NB4 (cell line): ENCODE measurements at places on chromosomes 7 and 10.
A peak's percentile ranks its signal among the peaks of the same experiment; 100 is the strongest.

DNA sequence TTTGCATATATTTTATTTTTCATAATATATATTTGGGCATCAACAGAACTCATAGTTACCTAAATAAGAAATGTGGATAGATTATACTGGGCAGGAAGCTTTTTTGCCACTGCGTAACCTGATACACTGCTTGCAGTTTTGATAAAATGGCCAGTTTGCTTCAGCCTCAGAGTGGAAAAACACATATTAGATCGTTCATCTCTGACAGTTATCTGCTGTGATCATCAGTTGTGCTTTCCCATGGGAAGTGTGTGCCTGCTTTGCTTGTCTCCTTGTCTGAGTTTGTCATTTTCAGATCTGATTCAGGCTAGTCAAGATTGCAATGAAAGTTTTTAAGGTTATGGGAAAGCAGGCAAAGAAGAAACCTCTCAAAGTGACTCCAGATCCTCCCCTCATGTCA is 54.0 kb downstream of the ADAM12 start:
- no peak for DNase-seq

- no peak for DNase-seq
Observed at GRCh38 chr10:106768204-106768603, 396.3 kb downstream of the SORCS1 start.

GRCh38 chr10:71900441-71901180 is 49.6 kb upstream of the PSAP start:
- DNase-seq = no peak

DNA sequence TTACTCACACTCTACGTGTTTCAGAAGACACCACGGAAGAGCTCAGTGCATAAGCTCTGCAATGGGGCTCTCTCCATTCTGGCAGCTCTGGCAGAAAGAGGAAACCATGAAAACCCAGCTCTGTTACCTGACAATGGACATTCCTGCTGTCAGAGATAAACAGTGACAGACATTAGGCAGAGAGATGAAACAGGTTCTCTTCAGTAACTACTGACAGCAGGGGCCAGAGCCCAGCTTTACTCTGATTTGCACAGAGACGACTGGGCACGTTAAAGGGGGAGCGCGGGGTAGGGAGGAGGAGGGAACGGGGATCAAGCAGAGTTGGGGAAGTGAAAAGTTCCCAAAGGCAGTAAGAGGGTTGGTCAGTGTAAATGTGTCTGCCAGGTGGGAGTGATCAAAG is 206.1 kb downstream of the RAMP3 start:
- no peak for DNase-seq

- DNase-seq = no peak
Observed at GRCh38 chr7:47496056-47496665, 85.8 kb downstream of the TNS3 start.

DNA sequence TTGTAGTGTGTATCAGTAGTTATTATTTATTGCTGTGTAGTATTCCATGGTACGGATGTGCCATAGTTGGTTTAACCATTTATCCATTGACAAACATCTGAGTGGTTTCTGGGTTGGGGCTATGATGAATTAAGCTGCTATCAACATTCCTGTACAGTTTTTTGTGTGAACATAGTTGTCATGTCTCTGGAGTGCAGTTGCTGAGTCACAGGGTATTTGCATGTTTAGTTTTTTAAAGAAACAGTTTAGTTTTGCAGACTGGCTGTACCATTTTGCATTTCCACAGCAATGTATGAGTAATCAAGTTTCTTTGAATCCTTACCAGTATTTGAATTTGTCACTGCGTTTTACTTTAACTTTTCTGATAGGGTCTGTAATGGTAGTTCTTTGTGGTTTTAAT is 516.7 kb upstream of the CELF2 start:
- DNase-seq = no peak

DNA sequence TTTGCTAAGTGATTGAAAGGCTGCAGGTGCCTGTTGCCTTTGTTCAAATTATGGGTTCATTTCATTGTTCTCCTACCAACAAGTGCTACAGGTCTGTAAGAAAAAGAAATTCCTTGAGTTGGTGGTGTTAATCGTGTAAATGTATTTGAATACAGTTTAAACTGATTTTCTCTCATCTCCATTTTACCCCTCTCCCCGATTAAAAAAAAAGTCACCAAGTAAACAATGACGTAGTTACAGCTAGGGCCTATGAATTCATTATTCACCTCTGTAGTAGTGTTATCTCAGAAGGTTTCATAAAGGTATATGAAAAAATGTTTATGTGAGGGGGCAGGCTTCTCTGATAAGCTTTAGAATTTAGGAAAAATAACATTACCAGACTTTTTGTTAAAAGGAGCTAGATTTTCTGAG is 1.1 kb downstream of the REEP3 start:
- DNase-seq = no peak

DNA sequence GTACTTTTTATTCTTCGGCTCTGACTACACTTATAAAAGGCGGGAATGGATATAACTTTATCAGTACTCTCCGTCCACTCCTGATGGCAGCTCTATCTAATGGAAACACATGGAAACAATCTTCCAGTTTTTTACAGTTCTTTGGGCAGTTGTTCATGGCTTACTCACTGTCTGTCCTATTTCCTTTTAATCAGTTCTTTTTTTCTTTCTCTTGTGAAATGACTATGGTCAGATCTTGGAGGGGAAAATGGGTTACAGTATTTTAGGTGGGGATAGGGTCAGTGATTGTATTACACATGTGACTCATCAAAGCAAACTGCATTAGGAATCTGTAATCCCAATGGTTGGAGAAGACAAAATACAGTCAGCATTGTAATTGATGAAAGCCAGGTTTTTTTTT is 112.4 kb downstream of the BICC1 start:
- no peak for DNase-seq

DNA sequence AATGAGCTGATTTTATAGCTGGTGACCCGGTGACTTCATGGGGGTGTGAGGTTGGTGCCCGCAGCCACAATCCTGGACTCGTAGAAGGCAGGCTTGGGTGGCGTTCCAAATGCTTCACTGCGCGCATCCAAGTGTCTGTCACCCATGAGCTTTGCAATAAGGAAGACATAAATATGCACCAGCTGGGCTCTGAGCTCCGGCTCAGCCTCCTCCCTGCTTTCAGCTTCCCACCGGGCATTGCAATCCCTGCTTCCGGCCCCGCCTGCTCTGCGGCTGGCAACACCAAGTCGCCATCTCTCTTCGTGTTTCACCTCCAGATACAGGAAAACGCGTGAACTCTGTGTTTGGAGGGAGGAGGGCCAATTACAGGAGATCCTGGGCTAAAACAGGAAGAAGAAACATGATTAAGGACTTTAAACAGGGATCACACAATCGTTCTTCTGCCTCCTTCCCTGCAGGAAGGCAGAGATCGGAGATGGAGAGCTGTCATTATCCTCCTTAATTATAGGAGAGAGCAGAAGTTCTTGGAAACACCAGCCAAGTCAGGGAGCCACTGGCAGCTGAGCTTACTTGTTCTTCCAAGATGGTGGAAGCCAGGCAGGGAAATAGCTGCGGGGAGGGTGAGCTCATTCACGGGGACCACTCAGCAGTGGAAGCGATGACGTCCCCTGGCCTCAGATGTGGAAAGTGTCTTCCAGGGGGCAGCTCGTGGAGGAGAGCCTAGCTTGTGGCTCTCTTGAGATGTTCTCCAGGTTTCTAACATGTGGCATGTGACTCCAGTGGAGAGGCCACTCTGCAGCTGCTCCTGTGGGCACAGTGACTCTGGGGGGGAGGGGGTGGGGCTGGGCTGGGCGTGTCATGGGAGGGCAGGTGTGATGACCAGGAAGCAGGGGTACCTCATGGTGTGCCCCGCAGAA is 134.9 kb downstream of the CAMK1D start:
- DNase-seq = no peak

DNA sequence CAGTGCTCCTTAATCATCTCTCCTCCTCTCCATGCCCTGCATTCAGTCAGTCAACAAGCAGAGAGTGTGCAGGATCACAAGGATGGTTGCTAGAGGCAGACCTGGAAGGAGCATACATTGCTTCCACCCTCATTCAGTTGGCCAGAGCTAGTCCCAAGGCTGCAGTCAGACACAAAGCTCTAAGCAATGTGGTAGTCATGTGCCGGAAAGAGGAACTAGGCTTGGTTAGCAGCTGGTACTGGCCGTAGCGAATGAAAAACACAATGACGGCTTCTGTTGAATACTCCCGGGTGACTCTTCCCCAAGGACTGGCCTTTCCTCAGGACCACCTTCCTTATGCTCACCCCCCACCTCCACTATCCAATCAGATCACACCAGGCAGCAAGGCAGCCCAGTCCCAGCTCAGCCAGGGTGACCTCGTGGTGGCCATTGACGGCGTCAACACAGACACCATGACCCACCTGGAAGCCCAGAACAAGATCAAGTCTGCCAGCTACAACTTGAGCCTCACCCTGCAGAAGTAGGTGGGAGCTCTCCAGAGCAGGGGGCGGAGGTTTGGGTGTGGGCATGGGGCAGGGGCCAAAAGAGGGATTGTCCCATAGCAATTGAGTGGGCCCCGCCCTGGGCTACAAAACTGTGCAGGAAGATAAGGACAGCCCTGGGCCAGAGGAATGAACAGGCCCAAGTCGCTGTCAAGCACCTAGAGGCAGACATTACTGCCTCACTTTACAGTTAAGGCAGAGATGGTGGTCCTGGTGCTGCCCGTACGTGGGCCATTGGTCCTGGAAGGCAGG is 10.9 kb downstream of the LDB3 start:
- peak; percentile 78 for DNase-seq

- no peak for DNase-seq
Observed at GRCh38 chr10:97178074-97178473, 7.7 kb downstream of the SLIT1 start.
